KG1 (cell line): ENCODE measurements at places on chromosomes 4 and X.

GRCh38 chr4:87196146-87196545 is 24.3 kb downstream of the KLHL8 start:
- no peak for DNase-seq

DNA sequence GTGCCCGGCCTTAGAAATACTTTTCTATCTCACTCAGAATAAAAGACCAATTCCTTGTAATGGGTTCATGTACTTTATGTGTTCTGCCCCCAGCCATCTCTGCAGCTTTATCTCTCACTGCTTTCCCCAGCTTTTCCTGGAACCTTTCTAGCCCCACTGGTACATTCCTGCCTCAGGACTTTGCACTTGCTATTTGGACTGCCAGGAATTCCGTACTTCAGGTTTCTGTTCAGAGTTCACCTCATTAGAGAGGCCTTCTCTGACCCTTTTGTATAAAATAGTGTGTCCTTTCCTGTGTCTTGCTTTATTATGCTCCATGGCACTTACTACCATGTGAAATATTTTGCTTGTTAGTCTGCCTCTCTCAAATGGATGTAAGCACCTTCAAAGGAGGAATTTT is 112.5 kb downstream of the PDLIM5 start:
- DNase-seq: no peak

DNA sequence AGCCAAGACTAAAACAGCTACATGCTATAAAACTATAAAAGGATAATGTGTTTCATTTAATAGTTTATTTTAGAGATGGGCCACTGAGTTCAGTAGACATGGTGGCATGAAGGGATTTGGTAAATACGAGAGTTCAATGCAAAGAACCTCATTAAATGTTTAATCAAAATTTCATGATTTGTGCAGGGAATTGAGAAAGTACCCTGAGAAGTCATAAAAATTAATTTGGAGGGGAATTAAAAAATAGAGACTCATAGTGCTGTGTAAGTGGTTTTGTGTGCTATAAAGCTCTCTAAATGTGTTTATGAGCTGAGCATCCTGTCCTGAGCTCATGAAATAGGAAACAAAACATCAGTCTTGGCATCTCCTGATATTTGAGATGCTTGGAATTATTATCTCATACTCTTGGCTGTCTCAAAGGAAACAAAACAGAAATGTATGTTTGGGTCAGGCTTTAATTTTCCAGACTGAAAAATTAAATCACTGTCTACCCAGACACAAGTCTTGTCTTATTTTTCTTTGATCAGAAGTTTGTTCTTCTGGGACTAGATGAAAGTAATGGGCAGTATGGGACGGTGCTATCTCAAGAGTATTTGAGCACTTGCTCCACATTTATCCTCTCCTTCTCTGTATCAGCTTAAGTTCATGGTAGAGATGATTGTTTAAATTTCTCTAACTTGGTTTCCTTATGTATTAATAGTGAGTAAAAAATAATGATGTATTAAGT is 38.0 kb upstream of the EMCN start:
- DNase-seq: no peak

DNA sequence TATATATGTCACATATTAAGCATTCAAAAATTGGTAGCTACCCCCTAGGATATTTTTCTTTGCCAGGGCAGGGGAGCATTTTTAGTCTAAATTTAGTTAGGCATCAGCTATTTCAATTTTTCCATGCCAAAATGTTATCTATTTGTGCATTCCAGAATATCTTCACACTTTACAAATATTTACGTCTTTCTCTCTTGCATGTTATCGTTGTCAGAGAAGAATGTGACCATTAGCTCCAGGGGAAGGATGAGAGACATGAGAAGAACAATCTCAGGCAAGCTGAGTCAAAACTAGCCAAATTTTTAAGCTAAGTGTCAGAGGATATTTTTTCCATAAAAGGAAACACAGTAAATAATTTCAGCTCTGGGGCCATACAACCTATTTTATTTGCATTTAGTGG is 885.0 kb upstream of the EPHA5 start:
- no peak for DNase-seq

DNA sequence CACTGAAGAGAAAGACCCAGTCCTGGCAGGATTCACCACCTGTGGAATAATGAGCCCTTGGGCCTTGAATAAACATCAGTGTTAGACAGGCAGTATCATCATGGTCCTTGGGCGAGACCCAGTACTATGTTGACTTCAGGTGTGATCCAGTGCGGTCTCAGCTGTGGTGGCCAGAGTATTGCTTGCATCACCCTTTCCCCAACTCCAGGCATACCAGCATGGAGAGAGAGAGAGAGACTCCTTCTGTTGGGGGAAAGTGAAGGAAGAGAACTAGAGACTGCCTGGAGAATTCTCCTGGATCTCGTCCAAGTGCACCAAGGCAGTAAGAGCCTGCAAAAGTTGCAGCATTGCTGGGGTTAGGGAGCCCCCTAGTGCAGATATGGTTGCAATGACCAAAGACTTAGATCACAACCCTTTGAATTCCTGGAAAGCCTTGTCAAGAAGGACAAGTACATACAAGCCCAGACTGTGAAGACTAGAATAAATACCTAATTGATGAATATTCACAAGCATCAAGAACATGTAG is 61.1 kb upstream of the VAMP7 start:
- DNase-seq: peak; percentile 13
